Stimulated activated CD8-positive, alpha-beta memory T cell treated with anti-CD3 and anti-CD28 coated beads, Interleukin-15, amount 100 ng/mL, for 48 hours (primary cell): ENCODE measurements at places on chromosomes 7 and 10.

GRCh38 chr7:151204383-151205032 lies 5.8 kb downstream of the H2BK1 start:
- no peak for DNase-seq

DNA sequence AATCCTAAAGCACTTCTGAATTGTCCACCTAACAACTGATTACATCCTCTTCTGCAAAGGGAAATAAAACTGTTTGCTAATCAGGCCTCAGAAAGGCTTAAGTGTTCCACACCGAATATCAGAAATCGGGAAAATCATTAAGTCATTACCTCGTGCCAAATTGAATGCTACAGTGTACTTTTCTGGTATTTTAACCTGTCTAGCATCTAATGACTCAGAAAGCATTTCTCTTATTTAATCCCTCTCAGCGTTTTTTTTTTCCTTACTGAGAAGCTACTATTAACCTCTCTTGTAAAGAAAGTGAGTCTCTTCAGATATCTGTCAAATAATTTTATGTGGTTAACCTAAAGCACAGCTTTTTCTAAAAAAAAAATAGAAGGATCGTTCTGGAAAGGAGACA lies 28.6 kb downstream of the VIM start:
- DNase-seq, result no peak

DNA sequence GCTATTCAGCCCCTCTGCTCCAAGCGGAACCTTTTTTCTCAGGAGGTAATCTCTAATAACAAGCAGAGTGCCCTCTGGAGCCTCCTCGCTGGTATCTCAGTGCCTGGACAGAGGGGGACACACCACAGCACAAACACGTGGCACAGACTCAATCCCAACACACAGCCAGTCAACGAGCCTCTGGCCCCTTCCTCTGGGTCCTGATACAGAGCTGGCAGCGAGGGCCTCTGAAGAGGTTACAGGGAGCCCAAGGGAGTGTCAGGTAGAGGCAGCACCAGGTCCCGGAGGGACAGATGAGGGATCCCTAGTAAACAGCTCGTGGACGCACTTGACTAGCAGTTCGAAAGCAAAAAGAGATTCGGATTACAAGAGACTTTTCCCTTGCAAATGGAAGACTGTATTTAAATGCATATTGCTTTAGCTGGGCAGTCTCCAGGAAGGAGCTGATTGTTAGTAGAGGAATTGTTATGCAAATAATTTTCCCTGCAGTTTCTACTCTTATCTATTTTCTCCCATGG lies 14.1 kb downstream of the CXCL12 start:
- DNase-seq, result no peak

GRCh38 chr7:87474533-87475358 lies 734 bp downstream of the ABCB4 start:
- no peak for DNase-seq

- no peak for DNase-seq
Observed at GRCh38 chr7:102472126-102473041, 6.3 kb downstream of the POLR2J start.

- DNase-seq, result no peak
Observed at GRCh38 chr10:72332423-72333111, 22.2 kb downstream of the DNAJB12 start.

DNA sequence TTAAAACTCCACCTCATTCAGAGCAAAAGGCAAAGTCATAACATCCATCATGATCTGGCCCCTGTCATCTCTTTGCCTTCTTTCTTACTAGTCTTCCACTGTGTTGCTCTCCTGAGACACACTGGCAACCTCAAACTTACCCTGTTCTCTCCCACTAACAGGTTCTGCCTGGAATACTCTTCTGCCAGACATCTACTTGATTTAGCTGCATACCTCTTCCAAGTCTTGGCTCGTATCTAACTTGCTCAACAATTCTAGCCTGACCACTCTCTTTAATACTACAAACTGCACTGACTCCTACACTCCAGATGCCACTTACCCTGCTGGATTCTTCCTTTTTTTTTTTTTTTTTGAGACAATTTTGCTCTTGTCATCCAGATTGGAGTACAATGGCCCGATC lies 167.0 kb upstream of the MTPN start:
- DNase-seq, result no peak

GRCh38 chr7:130268463-130269317 lies 2.0 kb downstream of the CPA2 start:
- DNase-seq, result no peak

- no peak for DNase-seq
Observed at GRCh38 chr7:94697035-94697974, 41.4 kb upstream of the SGCE start.

GRCh38 chr7:112481833-112482670 lies 1.3 kb downstream of the LSMEM1 start:
- no peak for DNase-seq

DNA sequence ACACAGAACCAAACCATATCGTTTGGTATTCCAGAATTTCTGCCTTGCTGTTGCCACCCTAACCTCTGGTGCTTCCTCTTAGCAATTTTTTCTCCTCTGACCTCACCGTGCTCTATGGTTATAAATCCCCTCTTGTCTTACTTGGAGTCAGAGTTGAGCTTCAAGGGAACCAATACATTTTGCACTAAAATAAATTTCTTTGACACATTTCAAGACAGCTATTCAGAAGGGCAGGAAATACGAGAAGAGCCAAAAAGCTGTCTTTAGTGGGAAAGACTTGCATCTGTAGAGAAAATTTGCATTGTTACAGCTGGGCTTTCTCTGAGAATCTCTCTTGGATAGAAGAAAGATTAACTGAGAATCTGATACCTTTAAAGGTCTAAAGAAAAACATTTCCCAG lies 14.5 kb upstream of the AKR1C2 start:
- DNase-seq, result no peak

GRCh38 chr7:70704831-70705346 lies 427.1 kb upstream of the GALNT17 start:
- DNase-seq, result no peak

DNA sequence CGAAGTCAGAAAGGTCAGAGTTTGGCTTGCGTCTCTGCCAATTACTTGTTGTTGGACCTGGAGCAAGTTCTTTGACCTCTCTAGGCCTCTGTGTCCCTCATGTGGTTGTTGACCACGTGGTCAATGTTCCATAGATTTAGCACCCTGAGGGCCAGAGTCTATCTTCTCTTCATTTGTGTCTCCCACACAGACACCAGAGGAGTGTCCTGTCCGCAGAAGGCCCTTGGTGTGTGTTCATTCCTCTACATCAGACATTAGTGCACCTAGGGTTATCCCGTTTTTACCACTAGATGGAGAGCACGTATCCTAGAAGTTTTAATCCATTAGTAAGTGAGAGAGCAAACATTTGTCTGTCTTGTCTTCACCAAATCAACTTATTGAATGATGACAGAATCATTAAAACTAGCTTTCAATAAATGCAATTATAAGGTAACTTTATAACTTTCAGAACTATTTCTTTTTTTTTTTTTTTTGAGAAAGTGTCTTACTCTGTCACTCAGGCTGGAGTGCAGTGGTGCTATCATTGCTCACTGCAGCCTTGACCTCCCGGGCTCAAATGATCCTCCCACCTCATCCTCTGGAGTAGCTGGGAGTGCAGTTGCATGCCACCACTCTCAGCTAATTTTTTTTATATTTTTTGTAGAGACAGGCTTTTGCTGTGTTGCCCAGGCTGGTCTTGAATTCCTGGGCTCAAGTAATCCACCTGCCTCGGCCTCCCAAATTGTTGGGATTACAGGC lies 122.5 kb upstream of the ANKRD1 start:
- DNase-seq, result no peak

- DNase-seq, result no peak
Observed at GRCh38 chr7:17679458-17679857, 260.8 kb downstream of the SNX13 start.
